ENCODE measurements at places on chromosomes 5 and 9.

GRCh38 chr5:74355041-74355824, 285.3 kb downstream of the ENC1 start:
- DNase-seq, result no peak

DNA sequence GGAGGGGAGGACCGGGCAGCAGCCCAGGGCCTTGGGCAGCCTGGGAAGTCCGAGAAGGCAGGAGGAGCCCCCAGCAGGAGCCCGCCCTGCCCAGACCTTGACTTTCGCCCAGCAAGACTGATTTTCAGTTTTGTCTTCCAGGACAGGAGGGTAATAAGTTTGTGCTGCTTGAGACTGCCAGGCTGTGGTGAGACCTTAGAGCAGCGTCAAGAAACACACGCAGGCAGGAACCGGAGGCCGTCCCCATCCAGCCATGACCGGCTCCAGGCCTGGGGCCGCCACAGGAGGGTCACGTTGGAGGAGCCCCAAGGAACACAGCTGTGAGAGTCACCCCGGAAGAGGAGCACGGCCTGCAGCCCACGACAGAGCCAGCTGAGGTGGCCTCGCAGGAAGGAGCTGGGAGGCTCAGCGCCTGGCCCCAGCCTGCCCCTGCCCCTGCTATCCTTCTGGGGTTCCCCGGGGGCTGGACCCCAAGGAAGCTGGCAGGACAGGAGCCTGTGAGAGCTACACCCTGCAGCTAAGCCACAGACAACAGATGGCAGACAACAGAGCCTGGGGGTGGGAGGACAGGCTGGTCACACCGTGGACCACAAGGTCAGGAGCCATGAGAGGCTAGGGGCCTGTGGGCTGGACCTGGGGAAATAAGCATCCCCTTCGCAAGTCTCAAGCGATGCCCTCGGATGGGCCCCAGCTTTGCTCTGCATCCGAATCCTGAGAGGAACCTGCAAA, 126.0 kb upstream of the FAM120A start:
- no peak for DNase-seq

DNA sequence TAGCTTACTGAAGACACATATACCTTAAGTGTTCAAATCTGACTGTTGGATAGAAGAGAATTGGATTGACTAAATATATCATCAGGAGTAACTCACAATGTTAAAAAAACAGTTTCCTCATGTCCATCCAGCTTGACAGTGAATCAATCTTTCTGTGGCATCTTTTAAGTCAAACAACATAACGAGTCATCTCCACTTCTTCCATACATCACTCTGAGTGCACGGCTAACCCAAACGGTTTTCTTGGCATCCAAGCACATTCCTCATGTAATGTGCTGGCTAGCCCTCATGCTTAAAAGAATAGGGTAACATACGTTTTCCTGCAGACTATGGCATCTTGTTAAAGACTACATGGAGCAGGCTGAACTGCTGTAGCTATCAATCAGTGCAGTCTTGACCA, 291.5 kb upstream of the TRPC7 start:
- no peak for DNase-seq

- DNase-seq, result no peak
Measured at GRCh38 chr9:21875893-21876292, 73.5 kb downstream of the MTAP start.

DNA sequence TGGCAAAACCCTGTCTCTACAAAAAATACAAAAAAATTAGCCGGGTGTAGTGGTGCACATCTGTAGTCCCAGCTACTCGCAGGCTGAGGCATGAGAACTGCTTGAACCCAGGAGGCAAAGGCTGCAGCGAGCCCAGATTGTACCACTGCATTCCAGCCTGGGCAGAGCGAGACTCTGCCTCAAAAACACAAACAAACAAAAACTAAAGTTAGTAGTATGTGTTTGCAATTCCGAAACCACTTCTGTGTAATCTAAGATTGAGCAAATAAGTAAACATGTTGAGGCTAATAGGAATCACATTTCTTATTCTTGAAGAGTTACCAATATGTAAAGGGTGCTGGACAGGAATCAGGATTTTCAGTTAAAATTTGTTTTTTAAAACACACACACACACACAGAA, 70.0 kb upstream of the SUSD1 start:
- DNase-seq, result no peak

DNA sequence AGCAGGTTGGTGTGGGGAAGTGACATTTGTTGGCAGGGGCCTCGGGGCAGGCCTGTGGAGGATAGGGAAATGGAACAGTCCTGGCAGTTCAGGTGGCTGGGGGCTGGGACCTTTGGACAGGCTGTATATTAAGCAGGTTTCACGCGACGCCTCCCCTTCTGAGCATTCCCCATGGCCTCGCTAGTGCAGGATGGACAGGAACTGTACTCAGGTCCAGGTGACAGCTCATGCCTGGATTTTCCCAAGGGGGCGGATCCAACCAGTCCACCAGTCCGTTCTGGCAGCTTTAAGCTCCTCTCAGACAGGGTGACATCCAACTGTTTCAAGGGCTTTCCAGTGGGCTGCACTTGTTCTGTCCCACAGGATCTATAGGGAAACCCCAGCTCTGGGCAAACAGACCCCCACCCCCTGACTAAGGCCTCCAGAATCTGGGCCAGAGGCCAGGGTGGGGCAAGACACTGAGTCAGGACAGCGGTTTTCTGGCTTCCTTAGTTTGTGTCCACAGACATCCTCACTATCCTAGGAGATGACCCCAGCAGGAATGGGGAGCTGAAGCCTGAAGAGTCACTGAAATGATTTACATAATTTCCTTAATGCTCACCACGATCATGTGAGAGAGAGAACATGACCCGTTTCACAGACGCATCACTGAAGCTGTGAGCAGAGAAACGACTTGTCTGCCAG, 20.9 kb downstream of the CSF2 start:
- DNase-seq, result no peak

DNA sequence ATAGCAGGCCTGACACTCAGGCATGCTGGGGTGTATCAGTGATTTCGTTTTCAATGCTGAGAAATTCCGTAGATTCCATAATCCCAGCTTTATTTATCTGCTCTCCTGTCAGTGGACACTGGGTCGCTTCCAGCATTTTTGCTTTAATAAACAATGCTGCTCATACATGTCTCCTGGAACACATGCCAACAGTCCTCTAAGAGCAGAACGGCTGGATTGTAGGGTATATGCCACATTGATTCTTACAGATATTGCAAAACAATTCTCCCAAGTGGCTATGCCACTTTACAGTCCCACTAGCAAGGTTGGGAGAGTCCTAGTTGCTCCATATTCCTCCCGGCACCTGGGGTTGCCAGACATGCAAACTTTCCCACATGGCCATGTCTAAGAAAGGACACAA, 81.9 kb downstream of the RAPGEF1 start:
- no peak for DNase-seq

DNA sequence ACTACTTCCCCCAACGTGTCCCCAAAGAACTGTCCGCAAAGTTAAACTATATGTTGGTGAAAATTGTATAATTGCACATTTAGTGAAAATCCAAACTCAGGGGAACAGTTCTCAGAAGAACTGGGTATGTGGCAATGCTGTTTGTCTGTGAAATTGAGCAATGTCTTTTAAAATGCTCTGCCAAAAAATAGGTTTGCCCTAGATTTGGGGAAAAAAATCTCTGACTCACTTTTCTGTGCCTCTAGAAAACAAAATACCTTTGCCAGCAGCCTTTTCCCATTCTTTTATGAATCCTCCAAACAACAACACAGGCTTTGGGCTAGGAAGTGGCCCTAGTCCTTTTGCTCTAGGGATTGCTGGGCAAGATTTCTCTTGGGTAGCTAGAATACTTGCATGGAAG, 37.4 kb upstream of the ZNF608 start:
- DNase-seq, result no peak

DNA sequence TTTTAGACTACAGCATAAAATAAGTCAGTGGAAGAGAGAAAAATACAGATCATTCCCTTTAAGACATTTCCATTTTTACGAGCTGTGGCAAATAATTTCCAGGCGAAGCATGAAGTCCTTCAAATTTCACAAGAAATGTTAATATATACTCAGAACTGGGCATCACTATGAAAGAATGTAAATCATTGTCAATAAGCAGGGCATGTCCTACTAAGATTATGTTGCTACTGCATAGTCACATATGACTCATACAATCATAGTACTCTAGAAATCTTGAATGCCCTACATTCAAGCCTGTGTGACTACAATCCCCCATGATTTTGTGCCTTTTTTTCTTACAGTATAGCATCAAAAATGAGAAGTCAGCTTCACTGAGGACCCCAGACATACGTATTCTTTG, 485.2 kb upstream of the FTMT start:
- no peak for DNase-seq

GRCh38 chr5:123090661-123091297, 1.7 kb downstream of the PRDM6 start:
- DNase-seq, result no peak

DNA sequence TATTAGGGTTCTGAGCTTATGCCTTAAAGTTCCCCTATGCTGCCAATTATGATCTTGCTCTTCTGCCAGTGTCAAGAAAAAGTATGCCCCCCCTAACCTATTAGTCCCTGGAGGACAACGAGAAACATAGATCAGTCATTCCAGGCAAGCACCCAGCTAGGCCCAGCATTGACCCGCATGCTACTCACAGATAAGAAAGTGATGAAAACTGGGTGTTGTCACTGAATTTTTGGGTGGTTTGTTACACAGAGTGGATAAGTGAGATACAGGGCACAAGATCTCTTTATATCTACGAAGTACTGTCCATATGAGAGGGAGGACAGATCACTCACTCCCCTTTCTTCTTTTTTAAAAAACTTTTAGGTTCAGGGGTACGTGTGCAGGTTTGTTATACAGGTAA, 6.4 kb upstream of the TEX48 start:
- DNase-seq, result no peak

- no peak for DNase-seq
Measured at GRCh38 chr5:158644301-158644700, 455.4 kb downstream of the EBF1 start.

DNA sequence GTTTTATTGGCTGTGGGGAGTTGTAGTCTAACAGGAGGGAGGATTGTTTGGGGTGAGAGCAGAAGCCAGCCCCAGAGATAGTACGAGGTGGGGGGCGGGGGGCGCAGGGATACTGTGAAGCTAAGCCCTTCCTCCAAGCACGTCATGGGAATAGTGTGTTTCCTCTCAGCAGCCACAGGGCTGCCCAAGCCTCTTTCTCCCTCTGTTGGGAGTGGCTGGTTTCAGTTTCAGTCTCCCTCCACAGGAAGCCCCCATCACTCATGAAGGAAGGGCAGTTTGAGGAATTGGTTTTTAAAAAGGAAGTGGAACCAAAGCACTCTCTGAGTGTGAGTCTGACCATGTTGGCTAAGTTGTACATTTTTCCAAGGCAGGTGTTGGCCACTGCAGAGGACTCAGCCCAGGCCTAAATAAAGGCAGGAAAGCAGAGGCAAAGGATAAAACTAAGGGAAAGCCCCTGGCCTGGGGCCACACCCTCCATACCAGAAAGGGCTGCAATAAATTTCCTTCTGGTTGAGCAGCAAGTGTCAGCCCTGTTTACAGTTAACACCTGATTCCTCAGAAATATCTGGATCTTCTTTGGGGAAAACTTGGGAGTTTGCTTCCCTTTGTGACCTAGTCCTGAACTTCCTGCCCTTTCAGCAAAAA, 3.2 kb downstream of the RAB24 start:
- DNase-seq, result no peak

- DNase-seq, result no peak
Measured at GRCh38 chr5:127400946-127401670, 110.5 kb downstream of the MEGF10 start.

- no peak for DNase-seq
Measured at GRCh38 chr5:67873935-67874334, 341.6 kb upstream of the PIK3R1 start.

DNA sequence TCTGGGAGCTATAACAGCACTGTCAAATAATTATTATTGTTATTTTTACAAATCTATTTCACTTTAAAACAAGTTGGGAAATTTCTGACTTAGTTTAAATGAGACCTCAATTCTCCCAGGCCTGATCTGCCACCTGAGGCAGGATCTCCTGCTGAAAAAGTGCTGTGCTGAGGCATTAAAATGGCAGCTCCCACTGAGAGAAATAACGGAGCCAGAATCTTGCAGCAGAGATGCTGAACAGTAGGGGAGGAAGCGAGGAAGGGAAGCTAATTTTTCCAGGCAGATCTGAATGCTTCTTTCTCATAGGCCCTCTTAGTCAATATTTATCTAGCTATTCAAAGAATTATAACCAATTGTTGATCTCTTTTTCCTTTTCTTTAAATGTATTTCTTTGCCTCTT, 196.3 kb downstream of the ZNF462 start:
- DNase-seq, result no peak

DNA sequence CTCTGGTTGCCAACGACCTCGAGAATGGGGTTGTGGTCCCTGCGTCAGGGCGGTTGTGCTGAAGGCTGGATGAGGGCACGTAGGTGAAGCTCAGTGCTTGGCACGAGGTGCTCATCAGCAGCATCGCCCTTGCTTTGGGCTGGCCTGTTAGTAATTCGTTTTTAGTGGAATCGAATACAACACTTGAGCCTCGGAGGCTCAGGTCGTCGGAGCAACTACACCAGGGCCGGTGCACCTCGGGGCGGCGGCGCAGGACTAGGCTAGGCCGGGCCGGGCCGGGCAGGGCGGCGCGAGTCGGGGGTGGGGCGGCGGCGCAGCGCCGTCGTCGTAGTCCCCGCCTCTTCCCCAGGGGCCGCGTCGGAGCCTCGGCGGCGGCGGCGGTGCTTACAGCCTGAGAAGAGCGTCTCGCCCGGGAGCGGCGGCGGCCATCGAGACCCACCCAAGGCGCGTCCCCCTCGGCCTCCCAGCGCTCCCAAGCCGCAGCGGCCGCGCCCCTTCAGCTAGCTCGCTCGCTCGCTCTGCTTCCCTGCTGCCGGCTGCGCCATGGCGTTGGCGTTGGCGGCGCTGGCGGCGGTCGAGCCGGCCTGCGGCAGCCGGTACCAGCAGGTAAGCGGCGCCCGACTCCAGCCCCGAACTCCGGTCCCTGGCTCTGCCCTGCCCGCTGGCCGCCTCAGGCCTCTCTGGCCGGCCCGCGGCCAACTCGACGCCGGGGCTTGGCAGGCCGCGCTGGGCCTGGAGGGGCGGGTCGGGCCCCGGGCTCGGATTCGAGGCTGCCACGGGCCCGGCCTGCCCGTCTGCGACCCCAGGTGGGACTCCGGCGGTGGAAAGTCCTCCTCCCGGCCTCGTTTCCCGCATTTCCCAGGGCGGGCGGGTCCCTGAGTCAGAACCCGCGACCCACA, at the start of gene NDFIP1:
NDFIP1 (plus strand) TSS at position 348 of the 899 bp plus-strand sequence; CDS start at position 544, 196 bp downstream.
- peak; percentile 26 for DNase-seq

DNA sequence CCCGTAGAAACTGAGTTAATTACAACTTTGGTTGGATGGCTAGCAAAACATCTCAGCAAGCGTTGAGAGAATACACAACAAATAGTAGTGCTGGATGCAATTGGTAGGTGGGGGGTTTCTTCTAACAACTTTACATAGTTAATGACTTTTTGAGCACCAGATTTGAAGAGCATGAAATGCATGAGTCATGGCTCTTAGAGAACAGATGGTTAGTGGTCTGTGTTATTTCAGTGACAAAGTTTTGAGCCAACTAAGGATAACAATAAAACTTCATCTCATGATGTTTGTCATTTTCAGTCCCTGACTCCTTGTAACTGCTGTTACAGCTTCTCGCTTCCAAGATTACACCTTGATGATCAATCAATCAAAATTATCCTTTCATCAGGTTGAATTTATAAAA, 399.0 kb upstream of the BRINP1 start:
- DNase-seq, result no peak

GRCh38 chr9:506281-506680, 291.6 kb downstream of the DOCK8 start:
- DNase-seq, result no peak
